SHP77 (cell line): ENCODE measurements at places on chromosomes 5 and 9.

DNA sequence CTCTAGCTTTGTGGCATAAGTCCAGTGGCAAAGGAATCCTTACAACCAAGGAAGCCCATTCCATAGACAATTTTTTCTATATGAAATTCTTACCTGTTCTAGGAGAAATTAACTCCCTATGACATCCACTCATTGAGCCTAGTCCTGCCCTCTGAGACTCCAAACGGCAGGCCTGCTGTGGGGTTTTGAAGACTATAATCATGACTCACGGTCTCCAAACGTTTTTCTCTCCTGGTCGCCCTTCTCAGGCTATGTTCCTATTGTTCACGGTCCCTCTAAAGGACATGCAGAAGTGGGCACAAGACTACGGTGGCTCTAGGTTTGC is 611 bp downstream of the EXOSC3 start:
- DNase-seq = no peak

DNA sequence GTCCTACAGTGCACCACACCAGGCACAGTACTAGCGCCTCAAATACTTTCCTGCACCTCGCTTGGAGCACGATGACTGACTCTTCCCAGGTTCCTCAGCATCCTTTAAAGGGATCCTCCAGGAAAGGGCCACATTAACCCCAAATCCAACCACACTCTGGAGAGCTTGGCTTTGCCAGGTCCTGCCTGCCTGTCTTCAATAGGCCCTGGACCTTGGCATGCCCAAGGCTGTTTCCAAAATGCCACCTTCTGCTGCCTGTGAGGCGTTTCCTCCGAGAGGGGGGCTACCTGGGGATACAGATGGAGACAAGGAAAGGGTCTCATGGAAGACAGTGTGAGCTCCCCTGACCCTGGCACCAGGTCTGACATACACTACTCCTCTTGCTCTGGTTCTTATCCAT is 169.9 kb downstream of the DAB2IP start:
- DNase-seq = no peak

DNA sequence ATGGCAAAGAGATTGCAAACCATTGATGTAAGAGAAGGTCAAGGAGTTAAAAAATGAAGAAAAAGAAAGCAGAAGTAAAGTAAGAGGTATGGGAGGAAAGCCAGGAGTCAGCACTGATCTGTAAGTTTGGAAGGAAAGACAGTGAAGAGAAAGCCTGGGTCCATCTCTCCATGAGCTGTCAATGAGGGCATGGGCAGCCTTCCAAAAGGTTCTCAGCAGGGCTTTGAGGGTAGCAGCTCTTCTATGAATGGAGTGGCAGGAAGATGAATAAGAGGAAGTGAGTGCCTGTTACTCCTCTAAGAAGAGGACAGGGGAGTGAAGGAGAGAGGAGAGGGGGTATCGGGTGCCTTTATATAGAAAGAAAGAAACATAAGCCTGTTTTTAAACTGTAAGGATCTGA is 97.1 kb downstream of the ADCY2 start:
- no peak for DNase-seq

- no peak for DNase-seq
Measured at GRCh38 chr5:137453483-137454080, 45.5 kb downstream of the SPOCK1 start.

DNA sequence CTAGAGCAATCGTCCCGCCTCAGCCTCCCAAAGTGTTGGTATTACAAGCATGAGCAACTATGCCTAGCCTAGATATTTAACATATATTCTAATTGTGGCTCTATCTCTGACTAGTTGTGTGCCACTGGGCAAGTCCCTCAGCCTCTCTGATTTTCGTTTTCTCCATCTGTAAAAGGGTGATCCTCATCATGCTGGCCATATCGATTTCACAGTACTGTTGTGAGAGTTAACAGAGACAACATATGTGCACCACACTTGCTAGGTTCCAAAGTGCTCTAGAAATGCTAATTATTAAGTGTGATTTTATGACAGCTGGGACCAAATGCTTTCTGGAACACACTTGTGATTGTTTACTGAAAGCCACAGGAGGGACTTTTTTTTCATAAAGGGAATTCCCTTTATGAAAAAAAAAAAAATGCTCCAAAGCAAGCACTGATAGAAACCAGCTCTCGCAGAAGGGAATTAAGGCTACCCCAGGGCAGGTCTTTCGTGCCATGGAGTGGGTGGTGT is 78.5 kb upstream of the EPB41L4B start:
- DNase-seq = no peak

DNA sequence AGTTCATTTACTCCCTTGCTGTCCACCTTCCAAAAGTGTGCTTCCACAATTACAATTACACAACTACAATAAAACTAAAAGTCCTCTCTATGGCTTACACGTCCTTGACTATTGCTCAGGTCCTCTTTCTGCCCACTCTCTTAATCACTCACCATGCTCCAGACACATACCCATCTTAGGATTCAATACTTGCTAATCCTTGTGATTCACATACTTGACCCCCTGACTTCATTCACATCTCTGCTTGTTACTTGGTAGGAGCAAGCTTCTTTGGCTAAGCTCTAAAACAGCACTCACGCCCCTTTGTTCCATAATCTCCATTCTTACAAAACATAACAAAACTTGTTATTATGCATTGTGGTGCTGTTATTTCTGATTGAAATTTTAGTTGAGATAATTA is 215.8 kb downstream of the EDIL3 start:
- no peak for DNase-seq

DNA sequence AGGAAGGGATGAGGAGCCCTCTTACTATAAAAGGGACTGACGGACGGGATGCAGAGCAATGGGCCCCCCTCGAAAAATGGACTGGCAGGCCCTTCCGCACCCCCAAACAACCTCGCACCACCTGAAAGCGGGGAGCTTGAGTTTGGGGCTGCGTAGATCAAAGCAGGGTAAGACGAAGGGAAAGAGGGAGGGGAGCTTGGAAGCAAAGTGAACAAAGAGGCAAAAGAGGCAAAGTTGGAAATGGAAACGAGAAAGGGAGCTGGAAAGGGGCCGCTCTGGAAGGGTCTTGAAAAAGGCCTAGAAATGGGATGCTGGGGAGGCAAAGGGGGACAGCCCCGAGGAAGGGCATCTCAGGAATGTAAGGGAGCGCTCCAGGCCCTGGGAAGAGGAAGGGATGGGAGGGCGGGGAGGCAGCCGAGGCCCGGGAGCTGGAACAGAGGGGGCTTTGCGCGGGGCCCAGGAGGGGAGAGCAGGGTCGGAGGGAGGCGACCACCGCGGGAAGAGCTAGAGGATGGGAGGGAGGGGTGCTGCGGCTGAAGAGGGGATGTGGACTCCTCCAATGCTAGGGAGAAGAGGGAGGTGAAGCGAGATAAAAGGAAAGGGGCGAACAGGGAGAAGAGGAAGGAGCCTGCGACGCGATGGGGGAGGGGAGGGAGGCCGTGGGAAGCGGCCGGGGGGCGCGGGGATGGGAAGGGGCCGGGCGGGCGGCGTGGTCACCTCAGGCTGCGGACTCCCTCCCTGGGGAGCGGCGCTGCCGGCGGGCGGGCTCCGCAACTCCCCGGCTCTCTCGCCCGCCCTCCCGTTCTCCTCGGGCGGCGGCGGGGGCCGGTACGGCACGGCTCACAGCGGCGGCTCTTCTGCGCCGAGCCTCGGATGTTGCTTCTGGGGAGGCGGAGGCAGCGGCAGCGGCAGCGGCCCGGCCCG is 577 bp downstream of the RNF145 start:
- no peak for DNase-seq

- DNase-seq = no peak
Measured at GRCh38 chr9:4815381-4815956, 22.7 kb downstream of the RCL1 start.

GRCh38 chr5:132662004-132662401 is 4.0 kb downstream of the IL13 start:
- no peak for DNase-seq

GRCh38 chr5:96088706-96089498 is 127.3 kb upstream of the ELL2 start:
- no peak for DNase-seq

- DNase-seq = no peak
Measured at GRCh38 chr5:14700478-14701436, 36.2 kb downstream of the OTULIN start.

GRCh38 chr5:112995764-112996618 is 19.4 kb downstream of the DCP2 start:
- peak; percentile 15 for DNase-seq

- no peak for DNase-seq
Measured at GRCh38 chr5:140862441-140863295, 6.1 kb upstream of the PCDHA11 start.
